Activated T-cell treated with anti-CD3 and anti-CD28 coated beads for 4 hours (primary cell): ENCODE measurements at places on chromosomes 3 and 15.
A peak's percentile ranks its signal among the peaks of the same experiment; 100 is the strongest.

- DNase-seq = no peak
Measured at GRCh38 chr15:49990835-49991545, 128.0 kb downstream of the ATP8B4 start.

DNA sequence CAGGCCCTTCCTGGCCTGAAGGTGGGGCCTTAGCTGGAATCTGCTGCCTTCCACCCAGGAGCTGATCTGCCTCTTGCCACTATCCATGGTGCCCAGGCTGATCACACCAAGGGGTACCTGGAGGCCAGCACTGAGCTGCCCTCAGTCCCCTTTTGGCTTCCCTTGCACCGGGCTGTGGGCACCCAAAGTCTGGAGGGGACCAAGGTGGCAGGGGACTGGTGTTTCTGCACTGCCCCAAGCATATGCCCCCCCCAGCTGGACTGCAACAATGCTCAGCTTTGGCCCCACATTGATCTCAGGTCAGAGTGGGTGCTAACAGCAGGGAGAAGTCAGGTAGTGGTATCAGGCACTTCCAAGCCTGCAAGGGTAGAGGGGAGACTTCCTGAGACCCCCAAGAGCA, 902.6 kb upstream of the EPHA6 start:
- DNase-seq = no peak

GRCh38 chr3:40299130-40299720, 10.3 kb upstream of the EIF1B start:
- no peak for DNase-seq

DNA sequence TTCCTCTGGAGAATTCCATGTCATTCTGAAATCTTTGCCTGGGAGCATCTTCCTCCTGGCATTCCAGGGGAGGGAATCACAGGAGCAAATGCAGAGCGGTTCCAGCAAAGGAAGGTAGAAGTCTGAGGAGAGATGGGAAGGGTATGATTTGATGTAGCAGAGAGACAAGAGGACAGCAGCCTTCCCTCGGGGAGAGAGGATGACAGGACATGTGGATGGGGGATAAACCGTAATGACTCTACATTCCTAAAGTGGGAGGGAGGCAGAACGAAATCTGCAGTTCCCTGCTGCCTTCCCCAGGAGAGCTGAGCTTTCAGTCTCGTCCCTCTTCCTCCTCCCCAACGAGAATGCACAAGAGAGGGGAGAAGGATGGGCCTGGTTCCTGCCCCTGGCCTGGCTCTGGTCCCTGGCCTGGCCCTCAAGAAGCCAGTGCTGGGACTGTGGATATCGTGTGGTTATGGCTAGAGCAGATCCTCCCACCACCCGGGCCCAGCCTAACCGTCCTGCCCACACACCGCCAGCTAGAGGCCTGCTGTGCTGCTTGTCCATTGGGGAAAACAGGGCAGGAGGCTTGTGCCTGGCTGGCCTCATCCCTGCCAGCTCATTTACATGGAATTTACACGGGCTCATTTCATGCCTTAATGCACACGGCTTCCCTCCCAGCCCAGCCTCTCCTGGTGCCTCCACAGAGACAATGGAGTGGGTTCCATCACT, 26.6 kb downstream of the SEMA7A start:
- no peak for DNase-seq

DNA sequence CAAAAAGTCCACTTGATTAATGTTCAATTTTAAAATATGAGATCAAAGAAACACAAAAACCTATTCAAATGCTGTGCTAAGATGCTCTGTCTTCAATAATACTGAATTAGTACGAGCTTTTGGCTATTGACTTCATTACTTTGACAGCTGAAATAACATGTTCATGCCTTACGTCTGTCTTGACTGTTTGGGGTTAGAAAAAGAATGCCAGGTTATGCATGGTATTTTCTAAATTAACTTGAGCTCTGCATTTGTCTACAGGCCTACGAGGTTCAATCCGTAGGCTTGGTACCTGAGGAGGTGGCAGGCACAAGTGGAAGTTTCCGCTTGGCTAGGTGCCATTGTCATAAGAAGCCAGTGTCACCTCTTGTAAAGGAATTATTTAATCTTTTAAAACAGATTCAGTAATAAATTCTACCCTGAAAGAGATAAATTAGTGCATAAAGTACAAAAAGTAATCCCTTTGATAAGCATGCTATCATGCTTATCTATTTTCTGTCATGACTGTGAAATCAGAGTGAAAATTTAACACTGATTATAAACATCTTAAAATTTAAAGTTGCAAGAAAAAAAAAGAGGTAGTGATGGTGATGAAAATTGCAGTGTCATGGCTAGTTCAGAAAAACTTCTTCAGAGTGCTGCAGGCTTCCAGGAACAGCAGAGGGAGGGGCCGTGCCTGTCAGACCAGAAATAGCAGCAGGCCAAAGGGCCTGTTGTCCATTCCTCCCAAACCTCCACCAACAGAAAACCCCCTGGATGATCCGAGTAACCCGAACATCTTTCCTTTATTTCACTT, 115.7 kb downstream of the ARRDC4 start:
- no peak for DNase-seq

DNA sequence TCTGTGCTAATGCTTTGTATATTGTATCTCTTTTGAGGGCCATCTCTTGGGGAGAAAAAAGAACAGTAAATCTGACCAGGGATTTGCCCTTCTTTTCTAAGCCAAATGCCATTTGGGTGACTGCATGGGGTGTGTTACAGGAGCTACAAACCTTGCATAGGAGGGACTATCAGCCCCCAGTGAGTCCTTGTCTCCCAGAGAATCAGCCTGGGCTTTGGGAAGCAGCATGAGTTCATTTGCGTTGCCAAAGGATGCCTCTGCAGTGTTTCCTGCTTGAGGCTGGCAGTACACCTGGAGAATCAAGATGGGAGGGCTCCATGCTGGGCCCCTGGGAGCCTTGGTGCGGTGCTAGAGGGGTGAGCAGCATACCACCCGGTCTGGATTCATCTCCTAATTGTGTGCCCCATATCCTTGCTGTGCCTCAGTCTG, 49.6 kb upstream of the POLG start:
- no peak for DNase-seq

DNA sequence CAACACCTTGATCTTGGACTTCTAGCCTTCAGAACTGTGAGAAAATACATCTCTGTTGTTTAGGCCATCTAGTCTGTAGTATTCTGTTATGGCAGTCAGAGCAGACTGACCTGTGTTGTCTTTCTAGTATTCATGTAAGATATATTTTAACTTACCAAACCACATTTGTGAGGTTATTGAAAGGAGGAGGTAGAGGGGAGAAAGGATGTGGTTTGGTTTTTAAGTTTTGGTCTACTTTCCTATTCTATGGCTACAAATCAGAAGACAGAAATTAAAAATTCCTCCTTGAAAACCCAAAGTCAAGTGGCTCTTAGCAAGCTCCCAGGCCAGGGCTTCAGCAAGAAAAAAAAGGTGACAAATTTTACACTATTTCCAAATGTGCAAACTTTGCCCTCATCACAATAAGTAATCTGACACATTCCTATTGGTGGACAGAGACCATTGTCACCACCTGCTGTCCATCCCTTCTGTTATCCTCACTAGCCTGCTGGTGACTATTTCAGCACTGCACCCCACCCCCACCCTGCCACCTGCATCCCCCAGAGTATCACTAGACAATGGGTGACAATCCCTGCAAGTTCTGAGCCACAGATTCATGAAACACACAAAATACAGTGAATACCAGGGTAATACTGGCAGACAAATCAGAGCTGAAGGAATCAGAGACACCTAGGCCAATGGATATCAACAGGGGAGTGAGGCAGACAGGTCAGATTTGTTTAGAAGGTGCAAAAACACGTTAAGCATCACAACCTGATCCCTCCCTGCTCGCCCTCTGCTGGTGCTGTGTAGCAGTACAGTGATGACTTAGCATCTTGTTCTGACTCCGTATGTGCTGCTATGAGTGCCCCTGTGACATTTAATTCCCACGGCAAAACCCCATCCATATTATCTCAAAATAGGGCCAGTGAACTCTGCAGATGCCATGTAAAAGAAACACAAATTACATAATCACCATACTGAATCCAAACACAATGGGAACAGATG, 79.0 kb upstream of the DCLK3 start:
- DNase-seq = peak; percentile 10

DNA sequence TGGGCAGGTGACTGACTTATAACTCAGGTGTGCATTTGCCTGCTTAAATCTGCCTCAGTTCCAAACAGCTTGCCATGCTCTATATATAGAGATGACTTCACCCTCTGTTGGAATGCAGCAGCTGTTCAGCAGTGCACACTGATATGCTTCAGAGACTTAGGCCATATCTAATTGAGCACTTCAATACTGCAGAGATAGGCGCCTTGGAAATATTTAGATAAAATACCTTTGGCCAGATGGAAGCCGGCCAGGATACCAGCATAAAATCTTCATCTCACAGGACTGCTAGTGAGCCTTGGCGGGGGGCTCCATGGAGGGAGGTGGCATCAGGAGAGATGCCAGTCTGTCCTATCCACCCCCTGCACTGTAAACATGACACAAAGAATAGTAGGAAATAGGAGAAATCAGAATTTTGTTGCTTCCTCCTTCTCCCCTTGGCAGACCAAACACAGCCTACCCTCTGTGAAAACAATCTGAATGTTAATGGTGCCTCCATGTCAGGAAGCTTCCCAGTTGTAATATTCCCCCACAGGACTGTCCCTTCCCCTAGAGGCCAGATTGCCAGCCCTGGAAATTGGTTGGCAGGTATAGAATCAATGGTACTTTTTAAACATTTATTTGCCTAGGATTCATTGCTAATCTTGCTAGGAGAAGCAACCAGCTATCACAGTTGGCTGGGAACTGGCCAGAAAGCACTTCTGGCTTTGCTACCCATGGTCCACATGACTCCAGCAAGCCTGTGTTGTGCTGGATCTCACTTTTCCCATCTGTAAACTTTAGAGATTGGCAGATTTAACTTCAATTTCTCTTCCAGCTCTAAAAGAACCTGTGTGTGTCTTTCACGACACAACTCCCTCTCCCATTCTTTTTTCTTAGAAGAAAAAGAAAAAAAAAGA, 215.5 kb upstream of the KCNMB2 start:
- DNase-seq = no peak

DNA sequence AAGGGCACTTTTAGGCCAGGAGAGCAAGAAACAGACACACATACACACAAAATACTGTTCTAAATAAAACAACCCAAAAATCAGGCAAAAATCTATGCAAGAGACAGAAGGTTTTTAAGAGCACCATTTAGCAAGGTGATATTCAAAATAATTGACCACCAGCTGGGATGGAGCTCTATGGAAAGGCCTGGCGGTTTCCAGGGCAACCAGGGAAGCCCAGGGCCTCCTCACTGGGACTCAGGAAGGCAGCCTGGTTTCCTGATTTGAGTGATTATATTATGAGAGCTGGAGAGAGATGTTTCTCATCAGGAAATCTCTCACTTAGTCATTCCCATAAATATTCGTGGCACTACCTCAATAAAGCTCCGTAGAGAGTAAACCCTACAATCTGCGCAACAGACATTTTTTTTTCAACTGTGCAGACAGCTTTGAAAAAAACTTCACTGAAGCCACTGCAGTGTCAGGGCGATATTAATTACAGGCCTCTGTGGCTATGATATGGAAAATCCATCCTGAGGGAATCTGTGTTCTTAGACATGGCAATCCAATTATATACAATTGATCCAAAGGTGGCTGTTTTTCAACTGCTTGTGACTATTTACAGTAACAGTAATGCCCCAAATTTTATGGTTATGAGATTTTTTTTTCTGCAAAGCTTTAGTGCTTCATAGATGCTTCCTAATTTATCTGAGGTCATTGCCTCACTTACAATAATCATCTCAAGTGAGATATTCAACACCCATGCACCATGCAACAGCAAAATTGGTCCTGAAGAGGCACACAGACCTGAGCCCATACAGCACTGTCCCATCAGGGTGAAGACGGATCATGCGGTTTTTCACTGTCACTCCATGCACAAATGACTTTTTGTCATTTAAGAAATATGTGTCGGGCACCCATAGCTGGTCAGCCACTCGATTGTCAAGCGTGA, 152.1 kb downstream of the GABRB3 start:
- no peak for DNase-seq

GRCh38 chr3:182925944-182926337, 54.4 kb downstream of the DCUN1D1 start:
- DNase-seq = no peak

- no peak for DNase-seq
Measured at GRCh38 chr15:95636107-95636506, 694.4 kb upstream of the NR2F2 start.

- DNase-seq = no peak
Measured at GRCh38 chr3:57298041-57298440, 5.6 kb upstream of the ASB14 start.

GRCh38 chr3:77655396-77655795, 615.5 kb downstream of the ROBO2 start:
- DNase-seq = no peak

DNA sequence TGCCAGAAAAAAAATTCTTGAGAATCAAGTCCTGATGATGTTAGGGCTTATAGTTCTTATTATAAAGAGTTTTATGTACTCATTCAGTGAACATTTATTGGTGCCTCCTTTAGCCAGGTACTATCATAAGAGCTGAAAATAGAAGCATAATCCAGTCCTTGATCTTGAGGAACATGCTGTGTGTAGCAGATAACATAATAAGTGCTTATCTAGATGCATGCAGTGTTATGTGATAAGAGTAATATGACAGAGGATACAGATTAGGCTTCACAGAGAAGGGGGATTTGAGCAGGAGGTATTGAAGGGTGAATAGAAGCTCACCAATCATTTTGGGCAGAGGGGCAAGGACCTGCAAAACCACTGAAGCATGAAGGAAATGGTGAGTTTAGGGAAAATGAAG, 1.1 kb downstream of the CCR2 start:
- DNase-seq = no peak

DNA sequence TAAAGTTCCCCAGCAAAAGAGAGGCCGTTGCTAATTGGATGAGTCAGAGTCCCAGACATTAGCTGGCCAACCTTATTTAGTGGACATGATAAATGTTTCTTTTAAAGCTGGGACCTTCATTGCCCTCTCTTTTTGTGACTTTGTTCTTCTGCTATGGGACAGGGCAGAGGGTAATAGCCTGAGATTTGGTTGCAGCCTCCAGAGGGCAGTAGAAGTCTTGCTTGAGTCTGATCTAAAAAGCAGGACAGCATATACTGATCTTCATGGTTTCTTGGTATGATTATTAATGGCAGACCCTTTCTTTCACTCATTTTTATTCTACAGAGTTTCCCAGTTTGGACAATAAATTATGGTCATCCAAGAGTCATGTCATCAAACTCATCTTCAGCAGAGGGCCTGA, 25.1 kb upstream of the ZKSCAN7 start:
- no peak for DNase-seq

DNA sequence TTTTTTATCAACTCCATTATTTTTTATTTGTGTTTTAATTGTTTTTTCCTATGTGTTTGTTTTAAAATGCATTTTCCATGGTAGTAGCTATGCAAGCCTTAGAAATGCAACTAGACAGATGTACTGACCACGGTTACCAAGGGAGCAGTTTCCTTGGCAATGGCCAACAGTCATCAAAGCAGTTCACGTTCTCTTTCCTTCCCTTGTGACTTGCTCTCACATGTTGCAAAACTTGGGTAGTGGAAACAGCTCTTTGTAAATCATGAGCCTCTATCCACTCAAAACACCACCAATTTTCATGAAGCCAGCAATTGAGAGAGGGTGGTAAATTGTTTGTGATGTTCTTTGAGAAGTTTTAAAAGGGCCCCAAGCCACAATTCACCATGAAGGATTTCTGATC, 499.4 kb upstream of the MDFIC2 start:
- no peak for DNase-seq

GRCh38 chr15:76313731-76314130, 2.5 kb upstream of the ETFA start:
- no peak for DNase-seq
